ENCODE measurements at places on chromosomes 6 and 20.

DNA sequence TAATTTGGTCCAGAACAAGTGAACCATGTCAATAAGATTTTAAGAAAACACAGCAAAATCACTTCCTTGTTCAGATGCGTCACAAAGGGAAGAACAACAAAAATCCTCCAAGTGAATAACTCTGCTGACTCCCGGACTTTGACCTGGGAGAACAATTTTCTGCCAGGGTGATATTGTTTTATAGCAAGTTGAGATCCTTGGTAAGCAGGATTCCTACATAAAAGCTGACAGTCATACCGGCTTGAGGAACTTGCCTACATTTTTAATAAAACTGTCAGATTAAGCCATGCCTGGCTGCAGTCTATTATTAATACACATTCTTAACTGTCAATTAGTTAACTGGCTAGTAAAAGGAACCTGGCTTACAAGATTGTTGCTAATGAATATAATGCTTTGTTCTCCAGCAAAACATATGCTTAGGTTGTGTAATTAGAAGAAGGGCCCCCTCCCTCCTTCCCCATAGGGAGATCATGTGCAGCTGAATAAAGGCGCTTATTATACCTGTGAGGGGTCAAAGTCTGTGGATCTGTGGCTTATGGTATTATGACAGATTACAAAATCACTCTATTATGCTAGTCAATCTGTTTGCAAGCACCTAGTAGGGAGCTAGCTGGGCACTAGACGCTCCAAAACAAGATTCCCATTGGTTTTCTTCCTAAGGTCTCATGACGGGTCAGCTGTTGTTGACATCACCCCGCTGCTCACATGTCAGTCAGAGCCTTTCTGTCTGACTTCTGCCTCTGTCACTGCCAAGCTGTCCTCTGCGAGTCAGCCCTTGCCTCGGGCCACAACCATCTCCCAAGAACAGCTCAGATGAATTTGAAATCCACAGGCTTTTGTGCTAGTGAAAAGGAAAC is 44.6 kb upstream of the SEC63 start:
- DNase-seq = no peak

GRCh38 chr20:582204-582603 is 27.9 kb downstream of the TCF15 start:
- no peak for DNase-seq

GRCh38 chr20:4555188-4555890 is 166.4 kb upstream of the PRND start:
- DNase-seq = peak; percentile 51

DNA sequence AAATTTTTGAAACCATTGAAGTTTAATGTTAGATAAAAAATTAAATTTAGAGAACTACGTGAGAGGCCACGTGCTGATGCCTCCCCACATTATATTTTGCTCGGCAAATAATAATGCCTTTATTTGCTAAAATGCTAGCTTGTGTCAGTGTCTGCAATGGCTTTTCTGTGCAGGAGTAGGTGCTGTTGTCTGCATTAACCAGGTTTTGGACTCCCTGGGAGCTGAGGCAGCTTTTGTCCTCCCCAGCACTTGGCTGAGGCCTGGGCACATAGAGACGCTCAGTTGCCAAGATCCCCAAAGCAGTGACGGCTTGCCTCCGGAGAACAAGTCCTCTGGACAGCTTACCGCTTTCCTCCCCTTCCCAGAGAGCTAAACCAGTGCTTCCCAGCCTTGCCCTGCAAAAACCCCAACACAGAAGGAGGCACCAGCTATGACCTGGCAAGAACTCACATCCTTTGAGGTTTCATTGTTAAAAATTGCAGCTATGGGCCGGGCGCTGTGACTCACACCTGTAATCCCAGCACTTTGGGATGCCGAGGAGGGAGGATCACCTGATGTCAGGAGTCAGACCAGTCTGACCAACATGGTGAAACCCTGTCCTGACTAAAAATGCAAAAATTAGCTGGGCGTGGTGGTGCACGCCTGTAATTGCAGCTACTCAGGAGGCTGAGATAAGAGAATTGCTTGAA is 59.9 kb downstream of the KAT14 start:
- DNase-seq = no peak

Data from fibroblast of skin of abdomen (primary cell).